ENCODE measurements at places on chromosomes 6 and 20.

DNA sequence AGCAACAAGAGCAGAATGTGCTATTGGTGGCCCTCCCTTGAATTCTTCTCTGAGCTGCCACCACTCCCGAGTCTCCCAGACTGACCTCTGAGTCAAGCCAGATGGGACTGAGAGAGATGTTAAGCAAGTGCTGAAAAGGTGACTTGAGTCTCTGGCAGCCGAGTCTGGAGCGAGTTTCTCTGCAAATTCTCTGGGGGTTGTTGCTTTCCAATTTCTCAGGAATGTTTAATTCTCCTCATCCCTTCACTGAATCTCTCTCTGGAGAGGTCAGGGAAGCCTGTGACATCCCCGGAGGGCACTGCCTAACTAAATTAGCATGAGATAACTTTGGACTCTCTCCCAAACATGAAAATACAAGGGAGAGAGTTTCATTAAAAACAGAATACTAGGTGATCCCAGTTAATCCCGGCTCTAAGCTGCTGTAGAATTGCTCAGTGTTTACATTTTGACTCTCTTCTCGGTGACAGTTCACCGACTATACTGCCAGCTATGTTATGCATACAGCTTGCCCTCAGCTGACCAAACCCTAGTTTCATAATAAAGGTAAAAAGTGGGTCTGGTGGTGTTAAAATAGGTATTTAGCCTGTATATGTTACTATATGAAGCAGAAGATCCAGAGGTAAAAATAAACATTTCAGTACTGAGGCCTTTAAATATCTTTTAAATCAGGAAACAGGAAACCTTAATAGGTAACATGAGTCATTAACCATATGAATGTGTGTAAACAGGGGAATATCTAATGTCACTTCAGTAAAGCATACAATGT, 157.9 kb downstream of the FOXC1 start:
- no peak for DNase-seq

GRCh38 chr6:86869500-86869899, 67.8 kb upstream of the HTR1E start:
- DNase-seq: no peak

GRCh38 chr20:58694241-58695083, 1.9 kb downstream of the NPEPL1 start:
- no peak for DNase-seq

DNA sequence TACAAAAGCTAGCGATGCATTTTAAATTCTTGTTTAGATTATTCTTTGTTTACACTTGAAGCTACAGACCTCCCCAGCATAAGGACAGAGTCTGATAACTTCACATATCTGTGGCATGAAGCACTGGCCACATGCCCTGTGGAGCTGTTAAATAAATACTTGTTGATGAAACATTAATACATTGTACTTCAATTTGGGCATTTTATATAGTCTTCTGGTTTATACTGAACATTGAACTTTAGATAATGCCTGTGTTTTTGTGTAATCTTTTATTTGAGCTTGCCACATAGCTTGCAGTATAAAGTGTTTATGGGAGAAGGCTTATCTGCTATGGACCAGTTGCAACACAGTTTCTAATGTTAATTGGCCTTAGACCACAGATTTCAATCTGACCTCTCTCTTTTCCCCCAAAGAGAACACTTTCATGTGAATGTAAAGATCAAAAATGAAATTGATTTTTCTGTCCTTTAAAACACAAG, 48.2 kb downstream of the FRK start:
- DNase-seq: no peak

DNA sequence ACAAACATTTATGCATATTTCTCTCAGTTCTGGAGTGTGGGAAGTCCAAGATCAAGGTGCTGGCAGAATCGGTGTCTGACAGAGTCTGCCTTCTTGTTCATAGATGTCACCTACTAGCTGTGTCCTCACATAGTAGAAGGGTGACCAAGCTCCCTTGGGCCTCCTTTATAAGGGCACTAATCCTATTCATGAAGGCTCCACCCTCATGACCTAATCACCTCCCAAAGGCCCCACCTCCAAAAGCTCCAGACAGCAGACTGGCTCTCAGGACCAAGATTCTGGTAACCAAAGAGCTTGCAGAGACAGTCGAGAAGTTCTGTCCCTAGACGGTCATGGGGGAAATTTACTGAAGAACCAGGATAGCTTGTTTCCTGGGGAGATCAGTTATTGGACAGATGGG, 139.1 kb downstream of the COL9A1 start:
- DNase-seq: no peak

DNA sequence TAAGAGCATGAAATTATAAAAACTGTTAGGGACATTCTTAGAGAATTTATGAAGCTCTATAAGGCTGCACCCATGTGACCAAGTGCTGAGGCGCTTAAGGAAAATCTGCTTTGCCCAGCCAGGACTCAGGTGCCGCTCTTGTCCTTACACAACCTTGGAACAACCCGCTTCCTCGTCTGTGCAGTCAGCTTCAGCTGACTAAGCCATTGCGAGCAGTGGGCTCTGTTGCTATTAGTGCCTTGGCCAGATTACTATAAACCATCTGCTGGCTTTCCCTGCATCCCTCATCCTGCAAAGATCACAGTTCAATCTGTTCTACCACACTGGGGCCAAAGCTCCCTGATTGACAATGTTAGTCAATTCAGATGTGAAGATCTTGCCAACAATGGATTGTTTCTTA, 89.1 kb upstream of the E2F3 start:
- DNase-seq: no peak

GRCh38 chr6:76681781-76682180, 609.3 kb upstream of the IMPG1 start:
- no peak for DNase-seq

DNA sequence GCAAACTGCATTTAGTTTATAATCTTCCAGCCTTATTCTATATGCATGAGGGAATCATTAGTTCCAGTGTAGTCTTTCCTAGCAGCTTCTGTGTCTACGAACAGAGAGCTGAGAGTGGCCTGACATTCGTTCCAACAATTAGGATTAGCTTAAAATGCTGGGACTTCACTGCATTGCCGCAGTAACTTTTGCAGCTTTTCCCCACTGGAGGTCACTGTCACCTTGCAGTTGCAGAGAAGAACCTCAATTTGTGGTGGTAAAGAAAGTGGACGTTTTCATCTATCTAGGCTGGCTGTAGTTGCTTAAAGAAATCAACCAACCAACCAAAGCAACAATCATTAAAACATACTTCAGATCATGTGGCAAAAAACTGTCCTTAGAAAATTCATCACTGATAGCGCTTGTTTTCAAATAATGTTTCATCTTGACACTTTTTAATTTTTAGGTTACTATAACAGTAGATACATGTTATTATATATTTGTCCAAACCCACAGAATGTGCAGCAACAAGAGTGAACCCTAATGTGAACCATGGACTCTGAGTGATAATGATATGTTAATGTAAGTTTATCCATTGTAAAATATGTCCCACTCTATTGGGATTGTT, 12.2 kb downstream of the MYLK4 start:
- DNase-seq: peak; percentile 14

DNA sequence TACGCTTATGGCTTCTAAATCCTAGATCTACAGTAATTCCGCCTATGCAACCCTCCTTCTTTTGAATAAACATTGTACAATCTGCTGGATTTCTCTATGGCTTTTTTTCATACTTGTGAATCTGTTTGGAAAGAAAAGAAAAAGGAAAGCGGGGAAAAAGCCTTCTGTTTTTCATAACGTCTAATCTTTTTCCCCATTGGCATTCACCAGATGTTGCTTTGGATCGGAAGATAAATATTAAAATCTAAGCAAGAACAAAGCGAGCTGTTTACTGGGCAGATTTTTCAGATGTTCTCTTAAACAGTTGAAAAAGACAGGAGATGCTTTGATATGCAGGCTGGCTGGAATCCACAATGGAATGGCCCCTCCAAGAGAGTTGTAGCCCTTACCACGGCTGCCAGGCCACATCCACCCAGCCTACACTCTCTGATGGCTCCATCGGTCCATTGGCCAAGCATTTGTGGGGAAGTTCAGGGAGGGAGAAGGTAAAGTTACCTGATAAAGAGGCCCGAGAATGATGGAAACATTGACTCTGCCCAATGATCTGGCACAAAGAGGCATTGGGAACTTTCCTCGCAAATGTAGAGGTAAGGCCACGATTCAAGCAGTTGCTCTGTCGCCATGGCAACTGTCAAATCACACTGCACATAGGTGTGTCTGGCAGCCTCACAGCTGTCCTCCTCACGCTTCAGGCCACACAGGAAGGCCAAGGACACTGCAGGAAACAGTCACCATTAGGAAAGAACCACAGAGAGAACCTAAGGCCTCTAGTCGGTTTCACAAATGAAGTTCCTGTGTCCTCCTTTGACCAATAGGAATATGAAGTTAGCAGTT, 70.3 kb downstream of the PKHD1 start:
- no peak for DNase-seq

DNA sequence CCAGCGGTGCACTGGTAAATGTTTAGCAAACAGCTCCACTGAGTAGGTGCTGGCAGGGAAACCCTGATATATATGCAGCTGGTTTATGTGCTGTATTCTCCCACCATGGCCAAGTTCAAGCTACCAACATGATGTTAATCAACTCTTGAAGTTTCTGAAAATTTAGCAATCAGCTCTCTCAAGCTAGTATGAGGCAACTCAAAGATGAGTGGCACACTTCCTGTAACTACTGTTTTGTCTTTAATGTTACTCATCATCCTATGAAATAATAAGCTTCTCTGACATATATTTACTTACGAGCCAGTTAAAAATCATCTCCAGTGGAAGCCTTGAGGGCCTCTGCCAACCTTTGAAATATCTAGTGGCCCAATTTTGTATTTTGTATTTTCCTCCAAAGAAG, 54.7 kb downstream of the TRMT6 start:
- DNase-seq: no peak

DNA sequence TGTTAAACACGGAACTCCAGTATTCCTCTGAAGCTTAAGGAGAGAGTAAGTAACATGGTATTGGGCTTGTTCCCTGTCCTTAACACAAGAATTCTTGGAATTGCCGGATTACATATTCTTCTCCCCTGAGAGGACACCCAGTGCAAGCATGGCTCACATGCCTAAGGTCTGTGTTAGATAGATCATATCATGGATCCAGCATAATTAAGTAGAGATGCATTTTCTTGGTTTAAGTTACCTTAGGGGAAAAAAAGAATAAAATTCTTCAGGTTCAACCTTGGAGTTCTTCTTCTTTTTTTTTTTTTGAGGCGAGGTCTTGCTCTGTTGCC, 53.9 kb downstream of the AKAP12 start:
- DNase-seq: no peak

- no peak for DNase-seq
Observed at GRCh38 chr20:7924692-7925091, 15.6 kb downstream of the HAO1 start.

DNA sequence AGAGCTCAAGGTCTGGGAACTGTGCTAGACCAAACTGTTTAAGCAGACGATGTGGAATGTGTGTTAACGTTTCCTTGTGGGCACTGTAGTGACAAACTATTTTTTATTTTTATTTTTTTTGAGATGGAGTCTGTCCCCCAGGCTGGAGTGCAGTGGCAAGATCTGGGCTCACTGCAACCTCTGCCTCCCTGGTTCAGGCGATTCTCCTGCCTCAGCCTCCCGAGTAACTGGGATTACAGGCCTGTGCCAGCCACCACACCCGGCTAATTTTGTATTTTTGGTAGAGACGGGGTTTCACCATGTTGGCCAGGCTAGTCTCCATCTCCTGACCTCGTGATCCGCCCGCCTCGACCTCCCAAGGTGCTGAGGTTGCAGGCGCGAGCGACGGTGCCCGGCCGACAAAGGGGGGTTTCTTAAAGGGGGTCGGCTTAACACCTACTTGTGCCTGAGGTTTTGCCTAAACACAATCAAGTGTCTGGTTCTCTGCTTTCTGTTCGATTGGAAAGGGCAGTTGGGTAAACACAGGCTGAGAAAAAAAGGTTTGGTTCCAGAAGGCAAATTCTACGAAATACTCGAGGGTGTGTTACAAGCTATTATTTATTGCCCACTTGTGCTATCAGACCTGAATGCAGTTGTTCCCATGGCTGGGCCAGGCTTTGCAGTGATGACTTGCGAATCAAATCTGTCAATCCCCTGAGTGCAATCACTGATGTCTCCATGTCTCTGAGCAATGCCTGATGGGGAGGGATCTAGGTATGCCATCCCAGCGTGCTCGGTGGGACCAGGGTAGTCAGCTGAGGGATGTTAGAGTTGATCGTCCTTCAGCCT, 1.3 kb downstream of the NOP56 start:
- no peak for DNase-seq

DNA sequence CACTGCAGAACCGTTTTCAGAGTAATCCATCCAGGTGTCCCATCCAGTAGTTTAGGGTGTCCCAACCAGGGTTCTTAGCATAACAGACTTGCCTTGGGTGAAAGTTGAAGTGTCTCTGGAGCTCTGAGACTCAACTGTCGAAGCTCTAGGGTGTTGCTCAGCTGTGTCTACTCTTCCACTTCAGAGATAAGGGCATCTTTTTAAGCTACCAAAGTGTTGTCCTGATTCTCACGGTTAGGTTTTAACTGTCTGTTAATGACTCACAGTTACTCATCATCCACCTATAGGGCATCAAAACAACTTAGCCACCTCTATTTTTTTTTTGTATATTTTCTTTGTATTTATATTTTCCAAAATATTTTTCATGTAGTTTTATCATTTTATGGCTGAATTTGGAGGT, 36.9 kb upstream of the TBX18 start:
- DNase-seq: no peak

GRCh38 chr6:116507324-116507723, 4.1 kb upstream of the CALHM5 start:
- DNase-seq: no peak

DNA sequence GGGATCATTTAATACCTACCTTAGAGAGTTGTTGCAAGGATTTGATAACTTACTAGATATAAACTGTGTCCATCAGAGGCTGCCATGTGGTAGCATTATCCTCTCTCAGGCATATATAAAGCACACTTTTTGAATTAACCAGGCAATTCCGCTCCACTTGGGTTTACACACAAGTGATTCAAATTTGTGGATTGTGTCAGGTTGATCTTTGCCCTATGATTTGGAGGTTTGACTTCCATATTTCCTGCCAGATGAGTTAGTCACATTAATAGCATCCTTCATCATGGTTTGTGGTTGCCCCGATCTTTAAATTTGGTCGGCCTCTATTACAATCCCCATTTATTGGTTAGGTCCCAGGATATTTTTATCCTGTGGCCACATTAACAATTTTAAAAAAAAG, 44.8 kb upstream of the CTAGE9 start:
- no peak for DNase-seq

GRCh38 chr6:38573801-38574395, 65.8 kb downstream of the BTBD9 start:
- DNase-seq: no peak

- no peak for DNase-seq
Observed at GRCh38 chr6:11398451-11399326, 138.9 kb upstream of the TMEM170B start.

DNA sequence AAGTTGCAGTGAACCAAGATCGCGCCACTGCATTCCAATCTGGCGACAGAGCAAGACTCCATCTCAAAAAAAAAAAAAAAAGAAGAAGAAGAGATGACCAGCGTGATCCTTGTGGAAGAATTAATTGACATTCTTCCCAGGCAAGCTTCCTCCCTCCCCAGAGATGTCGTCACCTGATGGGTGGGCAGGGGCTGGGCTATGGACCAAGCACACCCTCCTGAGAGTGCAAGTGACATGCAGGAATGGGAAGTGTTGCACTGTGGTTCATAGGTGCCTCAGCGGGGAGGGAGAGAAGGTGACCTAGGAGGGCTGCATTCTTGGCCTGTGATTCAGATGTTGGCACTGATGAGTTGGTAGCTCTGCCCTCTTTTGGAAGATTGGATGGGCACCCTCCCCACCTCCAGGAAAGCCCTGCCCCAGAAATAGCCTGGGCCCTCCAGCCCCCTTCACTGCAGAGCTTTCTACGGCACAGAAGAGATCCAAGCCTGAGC, 37.8 kb downstream of the TAF8 start:
- no peak for DNase-seq

GRCh38 chr6:138038142-138038870, 68.9 kb downstream of the PERP start:
- DNase-seq: no peak

Data from stimulated activated CD4-positive, alpha-beta T cell treated with anti-CD3 and anti-CD28 coated beads, Interleukin-1b, Interleukin-23, amount 100 ng/mL, for 4 hours (primary cell).